ENCODE measurements at places on chromosomes 1 and 21.

DNA sequence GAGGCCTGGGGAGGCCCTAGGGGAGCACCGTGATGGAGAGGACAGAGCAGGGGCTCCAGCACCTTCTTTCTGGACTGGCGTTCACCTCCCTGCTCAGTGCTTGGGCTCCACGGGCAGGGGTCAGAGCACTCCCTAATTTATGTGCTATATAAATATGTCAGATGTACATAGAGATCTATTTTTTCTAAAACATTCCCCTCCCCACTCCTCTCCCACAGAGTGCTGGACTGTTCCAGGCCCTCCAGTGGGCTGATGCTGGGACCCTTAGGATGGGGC, 5.2 kb downstream of the ELF3 start:
- DNase-seq, result no peak

GRCh38 chr1:45864167-45865106, 61.0 kb downstream of the MAST2 start:
- DNase-seq, result peak; percentile 85

DNA sequence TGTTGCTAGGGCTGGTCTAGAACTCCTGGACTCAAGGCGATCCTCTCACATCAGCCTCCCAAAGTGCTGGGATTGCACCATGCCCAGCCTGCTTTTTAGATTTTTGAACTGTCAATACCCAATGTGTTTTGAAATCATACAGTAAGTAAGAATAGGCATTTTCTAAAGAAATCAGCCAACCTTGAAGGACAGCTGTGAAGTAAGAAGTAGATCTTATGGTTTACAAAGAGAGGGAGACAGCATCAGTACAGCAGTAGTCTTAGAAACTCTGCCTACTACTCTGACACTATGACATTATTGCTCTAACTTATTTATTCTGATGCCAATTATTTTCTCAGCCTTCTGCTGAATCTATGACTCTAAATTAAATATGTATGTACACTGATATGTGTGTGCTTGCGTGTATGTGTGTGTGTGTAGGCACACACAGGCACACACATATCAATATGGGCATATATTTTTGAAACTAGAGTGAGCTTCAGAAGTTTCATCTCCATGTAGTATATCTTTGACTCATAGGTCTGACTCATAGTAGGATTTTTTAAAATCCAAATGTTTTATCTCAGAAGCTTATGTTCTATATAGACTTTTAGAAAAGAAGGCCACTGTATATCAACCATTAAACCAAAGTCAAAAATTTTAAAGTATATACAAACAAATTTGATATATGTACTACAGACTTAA, 140.4 kb downstream of the COL24A1 start:
- no peak for DNase-seq

DNA sequence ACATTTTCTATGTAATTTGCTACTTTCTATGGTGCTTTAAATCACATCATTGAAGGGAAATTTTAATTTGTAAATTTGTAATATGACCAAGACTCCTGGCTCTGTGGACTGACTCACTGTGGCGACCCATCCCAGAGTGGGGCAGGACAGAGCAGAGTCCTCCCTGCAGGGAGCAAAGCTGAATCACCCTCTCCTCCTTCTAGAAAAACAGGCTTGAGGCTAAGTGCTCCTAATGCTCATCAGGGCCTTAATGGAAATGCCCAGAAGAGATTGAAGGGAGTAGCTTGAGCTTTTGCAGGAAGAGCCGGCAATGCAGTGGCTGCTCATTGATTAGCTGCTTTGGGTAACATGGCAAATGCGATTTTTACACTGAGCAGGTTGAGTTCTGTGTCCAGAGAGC, 16.8 kb downstream of the S100A10 start:
- no peak for DNase-seq

GRCh38 chr1:230791986-230792564, 44.9 kb downstream of the CAPN9 start:
- no peak for DNase-seq

DNA sequence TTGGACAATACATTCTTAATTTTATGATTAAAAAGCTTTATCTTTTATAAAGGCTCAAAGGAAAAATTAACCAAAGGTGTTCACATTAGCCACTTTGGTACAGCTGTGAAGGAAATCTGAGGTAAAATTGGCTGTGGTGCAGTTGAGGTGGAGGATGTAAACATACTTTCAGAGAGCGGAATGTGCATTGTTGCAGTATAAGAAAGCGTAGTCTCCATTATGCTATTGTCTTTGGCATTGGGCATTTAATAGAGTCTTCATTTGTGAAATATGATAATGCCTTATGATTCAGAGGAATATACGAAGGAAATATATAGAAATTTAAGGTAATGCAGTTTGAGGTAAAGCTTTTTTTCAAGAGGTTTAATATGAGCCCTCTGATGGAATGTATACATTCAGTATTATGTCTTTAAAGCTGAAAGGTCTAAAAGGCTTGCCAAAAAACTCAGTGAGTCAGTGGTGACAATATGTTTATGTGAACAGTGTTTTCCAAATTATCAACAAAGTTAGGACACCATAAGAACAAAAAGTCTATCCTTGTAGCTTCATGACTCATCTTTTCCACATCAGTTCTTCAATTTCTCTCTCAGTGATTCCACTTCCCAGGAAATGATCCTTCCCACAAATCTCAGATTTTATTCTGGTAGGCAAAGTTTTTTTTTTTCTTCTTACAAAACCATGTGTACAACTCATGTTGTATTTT, 26.9 kb upstream of the DDR2 start:
- no peak for DNase-seq

DNA sequence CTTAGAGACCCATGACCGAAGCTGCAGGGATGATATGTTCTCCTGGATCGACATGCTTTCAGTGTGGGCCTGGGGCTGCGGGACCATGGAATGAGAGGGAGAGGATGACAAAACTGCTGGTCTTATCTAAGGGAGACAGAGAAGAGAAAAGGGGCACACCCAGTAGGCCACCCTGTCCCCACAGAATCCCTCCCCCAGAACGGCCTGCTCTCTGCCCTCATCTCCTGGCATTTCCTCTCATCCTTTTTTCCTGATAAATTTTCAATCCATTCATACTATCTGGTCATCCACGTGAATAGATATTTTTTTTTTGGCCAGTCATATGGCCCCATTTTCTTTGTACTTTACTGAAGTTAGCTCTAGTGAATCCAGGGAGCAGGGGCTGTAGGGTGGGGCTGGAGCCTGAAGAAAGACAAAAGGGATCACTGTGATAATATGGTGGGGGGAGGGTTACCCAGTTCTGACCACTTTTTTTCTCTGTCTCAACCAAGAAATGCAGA, at the start of gene PKLR:
Gene PKLR (minus strand): TSS at position 97 of the 500 bp plus-strand sequence. CDS start 43 bp downstream, at position 54.
- no peak for DNase-seq

- DNase-seq, result no peak
Observed at GRCh38 chr1:4489486-4489885, 164.9 kb upstream of the AJAP1 start.

DNA sequence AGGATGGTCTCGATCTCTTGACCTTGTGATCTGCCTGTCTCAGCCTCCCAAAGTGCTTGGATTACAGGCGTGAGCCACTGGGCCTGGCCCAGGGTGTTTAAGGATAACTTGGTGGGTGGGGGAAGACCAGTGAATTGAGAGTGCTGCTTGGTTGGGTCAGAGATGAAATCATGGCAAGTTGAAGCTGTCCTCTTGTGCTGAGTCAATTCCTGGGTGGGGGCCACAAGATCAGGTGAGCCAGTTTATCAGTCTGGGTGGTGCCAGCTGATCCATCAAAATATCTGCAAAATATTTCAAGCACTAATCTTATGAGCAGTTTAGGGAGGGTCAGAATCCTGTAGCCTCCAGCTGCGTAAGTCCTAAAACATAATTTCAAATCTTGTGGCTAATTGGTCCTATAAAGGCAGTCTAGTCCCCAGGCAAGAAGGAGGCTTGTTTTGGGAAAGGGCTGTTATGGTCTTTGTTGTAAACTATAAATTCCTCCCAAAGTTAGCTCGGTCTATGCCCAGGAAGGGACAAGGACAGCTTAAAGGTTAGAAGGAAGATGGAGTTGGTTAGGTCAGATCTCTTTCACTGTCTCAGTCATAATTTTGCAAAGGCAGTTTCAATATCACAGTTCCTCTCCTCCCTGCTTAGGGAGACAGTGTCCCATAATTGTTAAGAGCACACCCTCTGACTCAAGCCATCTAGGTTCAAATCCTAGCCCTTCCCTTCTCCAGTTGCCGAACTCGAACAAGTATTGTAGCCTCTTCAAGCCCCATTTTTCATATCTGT, 66.8 kb upstream of the BACH1 start:
- DNase-seq, result no peak

DNA sequence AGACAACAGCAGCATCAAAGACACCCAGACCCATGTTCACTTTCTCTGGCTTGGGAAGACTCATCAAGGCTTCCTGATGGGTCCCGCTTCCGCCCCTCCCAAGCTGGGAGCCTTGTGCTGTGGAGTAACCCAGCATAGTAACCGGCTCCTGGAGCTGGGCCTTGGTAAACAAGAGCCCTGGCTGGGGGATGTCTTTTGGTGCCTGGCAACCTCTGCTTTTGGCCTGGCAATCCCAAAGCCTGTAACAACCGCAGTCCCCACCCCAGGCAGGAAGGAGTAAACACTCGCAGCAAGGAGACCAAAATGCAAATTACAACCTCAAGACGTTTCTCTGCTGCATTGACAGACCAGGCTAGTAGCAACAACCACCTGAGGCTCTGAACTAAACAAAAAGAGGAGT, 16.9 kb upstream of the THRAP3 start:
- peak; percentile 24 for DNase-seq

DNA sequence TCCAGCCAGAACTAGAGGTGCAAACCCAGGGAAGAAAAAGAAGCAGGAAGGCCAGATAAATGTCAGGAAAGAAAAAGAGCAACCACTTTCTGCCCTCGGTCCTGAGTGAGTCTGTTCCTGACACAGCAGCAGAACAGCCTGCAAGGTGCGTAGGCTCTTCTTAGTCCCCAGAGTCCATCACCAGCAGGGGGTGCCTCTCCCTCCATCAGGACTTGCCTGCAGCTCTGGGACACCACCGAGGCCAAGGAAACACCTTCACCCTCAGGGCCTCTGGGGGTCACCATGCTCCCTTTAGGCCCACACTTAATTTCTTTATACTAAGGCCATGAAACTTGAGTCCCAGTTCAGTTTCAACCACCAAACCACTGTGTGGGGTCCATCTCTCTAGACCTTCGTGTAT, 43.7 kb upstream of the NFASC start:
- peak; percentile 22 for DNase-seq

GRCh38 chr1:230233786-230234185, 166.7 kb downstream of the GALNT2 start:
- no peak for DNase-seq

DNA sequence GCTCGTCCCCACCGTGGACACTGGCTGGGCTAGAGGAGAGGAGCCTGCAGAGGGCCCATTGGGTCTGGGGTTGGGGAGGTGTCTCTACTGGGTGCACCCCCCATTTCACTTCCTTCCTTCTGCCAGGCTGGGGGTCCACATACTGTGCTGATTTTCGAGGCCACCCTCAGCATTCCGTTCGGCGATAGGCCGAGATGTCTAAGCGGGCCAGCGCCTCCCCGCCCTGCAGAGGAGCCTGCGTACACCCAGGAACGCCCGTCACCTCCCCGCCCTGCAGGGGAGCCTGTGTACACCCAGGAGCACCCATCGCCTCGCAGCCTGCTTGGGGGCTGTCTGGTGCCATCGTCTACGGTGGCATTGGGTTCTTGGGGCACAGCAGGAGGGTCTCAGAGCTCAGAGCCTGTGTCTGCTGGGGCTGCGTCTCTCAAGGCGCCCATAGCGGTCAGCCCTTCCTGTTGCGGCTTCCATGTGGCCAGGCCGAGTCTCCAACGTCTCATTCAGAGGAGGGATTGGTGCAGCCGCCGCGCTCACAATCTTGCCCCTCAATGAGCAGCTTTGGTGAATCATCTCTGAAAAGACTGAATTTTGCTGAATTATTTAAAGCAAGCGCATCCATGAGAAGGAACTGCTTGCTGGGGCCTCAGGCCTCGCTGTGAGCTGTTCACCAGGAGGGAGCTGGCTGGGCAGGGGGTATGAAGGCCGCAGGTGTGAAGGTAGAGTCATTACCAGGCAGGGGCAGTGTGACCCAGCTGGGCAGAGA, 30.7 kb upstream of the AGPAT3 start:
- peak; percentile 59 for DNase-seq
